Stimulated activated CD8-positive, alpha-beta memory T cell treated with anti-CD3 and anti-CD28 coated beads, Interleukin-15, amount 100 ng/mL, for 48 hours (primary cell): ENCODE measurements at places on chromosomes 4 and X.

DNA sequence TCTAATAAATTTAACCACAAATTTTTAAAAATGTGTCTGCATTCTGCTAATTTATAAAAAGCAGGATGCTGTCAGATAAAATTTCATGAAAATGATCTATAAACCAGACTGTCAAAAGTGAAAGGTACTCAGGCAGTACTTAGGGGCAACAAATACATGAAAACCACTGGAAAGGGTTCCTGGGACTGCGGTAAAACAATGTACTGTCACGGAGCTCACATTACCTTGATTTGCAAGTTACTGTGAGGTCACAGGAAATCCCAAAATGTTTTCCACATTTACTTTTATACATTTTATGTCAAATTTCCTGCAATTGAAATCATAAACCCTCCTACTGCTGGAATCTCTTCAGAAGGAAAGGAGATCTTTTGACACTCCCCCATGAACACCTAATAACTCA lies 45.3 kb downstream of the SHISA3 start:
- no peak for DNase-seq

- no peak for DNase-seq
Measured at GRCh38 chr4:151263455-151263854, 13.5 kb upstream of the PRSS48 start.

DNA sequence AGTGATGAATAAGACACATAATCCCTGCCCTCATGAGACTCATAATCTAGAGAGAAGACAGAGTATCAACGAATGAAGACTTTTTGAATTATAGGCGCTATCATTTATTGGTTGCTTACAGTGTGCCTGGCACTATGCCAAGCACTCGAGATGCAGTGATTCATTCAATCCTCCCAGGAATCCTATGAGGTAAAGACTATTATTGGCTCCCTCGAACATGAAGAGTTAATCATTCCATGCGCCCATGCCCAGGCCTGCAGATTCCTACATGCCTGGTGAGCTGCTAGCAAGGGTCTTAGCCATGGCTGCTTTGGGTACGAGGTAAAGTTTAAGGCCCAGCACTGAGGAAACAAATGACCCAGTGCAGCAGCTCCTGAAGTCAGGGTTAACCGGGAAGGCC lies 47.0 kb downstream of the TEX13B start:
- no peak for DNase-seq

GRCh38 chrX:38896724-38897298 lies 95.6 kb downstream of the MID1IP1 start:
- DNase-seq: no peak

DNA sequence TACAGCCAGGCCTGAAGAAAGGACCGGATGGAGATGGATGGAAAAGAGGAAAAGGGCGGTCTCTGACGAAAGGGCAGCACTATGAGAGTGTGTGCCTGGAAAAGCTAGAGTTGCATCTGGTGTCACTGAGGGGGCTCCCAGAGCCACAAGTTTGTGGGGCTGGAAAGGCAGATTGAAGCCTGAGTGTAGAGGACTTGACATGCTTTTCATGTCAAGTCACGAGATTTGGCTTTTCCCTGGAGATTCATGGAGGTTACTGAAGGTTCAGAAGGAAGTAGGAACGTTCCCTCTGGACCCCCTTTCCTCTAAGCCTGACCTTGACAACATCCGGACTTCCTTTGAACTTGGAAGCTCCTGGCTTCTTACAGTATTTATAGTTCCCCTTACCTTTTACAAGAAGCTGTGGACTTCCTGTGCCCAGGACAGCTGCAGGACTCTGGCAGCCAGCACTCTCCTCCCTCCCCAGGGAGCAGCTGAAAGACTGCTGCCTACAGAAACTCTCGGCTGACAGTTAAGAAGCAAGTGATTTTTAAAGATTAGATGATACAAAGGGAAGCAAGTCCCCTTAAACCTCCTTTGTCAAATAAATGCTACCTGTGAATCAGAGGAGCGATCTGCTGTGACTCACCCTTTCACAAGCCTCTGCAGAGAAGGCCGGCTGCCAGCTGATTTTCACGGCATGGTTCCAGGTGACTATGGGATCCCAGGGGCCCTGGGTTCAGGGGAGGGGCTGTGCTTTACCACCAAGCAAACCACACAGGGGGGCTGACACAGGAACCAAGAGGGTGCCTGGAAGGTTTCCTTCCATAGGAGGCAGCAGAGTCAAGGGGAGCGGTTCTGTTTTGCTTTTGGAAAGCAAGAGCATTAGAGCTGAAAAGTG lies 72.9 kb upstream of the STIM2 start:
- peak; percentile 34 for DNase-seq

DNA sequence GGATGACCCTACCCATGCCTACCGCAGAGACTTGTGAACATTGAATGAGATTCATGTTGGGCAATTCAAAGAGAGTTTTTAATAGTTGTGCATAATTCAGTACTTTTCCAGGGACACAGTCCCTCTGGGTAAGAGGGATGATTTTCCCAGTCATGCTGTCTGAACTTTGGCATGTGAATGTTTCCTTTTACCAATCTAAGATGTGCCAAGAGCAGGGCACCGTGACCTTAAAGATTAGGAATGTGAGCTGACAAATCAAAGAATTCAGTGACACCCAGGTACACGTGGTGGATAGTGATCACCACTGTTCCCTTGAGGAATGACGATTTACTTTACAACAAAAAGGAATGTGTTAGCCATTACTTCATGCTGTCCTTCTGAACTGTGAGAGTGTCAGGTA lies 515.6 kb downstream of the PPARGC1A start:
- DNase-seq: no peak

DNA sequence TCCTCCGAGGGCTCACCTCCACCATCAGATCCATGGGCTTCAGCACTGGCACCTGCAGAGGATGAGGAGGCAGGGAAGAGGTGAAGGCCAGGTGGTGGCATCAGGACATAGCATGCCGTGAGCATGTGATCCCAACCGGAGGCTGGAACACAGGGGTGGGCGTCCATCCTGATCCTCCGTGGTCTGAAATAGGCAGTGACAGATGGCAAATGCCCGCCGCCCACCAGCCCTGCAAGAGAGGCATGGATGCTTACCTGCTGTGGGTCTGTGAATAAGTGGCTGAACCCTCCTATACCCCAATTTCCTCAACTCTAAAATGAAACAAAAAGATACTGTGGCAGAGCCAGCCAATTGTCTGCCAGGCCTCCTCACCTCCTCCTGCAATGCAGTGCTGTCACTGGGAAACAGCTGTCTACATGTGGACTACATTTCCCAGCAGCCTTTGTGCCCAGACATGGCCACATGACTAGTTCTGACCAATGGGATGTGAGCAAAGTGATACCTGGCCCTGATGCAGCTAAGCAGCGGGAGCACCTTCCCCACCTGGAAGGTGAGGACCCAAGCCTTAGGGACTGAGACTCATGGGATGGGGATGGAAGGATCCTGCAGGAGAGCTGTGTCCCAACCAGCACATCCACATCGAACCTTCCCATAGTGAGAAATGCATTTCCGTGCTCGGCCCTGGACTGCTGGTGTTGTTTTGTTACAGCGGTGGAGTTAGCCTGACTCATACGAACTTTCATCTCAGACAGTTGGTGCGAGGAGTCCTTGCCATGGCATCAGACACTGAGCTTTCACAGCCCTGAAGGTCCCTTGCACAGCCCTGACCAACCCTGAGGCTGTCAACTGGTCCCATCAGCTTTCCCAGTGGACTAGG lies 99.5 kb downstream of the PPP2R2C start:
- DNase-seq: no peak

DNA sequence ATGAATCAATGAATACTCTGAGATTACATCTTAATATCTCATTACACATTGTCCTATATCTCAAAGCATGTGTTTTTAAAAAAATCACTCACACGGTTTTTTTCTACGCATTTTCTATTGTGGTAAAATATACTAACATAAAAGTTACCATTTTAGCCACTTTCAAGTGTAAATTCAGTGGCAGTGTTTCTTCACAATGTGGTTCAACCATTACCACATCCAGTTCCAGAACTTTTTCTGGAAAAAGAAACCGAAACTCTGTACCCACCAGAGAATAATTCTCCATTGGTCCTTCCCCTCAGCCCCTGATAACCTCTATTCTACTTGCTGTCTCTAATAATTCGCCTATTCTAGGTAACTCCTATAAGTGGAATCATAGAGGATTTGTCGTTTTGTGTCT lies 35.3 kb upstream of the ACSL1 start:
- no peak for DNase-seq

GRCh38 chr4:118265312-118266144 lies 87.3 kb downstream of the PRSS12 start:
- DNase-seq: peak; percentile 15

DNA sequence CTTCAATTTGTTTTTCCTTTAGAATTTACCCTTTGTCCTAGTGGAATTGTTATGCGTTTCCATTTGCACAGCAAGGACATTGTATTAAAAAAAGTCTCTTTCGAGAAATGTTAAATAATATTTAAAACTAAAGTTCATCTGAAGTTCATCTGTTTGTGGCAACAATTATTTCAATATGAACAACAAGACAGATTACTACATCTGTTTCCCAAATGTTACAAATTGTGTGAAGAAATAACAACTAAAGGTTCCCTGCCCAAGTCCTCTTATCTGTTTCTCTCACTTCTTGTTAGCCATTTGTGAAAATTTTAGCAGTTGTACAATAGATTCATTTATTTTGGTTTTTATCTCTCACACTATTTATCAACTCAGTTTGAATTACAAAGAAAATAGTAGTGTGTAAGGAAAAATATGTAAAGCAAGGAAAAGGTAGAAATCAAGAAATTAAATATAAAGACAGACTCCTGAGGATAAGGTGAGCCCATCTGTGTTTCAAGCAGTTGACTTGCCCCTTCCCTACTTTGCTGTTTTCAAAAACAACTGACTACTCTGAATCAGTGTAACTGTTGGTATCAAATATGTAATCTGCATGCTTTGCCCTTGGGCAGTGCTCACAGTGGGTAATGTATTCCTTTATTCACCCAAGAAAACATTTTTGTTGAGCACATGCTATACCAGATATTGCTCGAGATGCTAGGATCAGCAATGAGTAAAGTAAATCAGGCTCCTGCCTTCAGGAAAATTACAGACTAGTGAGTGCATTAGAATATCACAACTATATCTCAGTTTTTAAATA lies 118.9 kb upstream of the PCDH7 start:
- no peak for DNase-seq

- no peak for DNase-seq
Measured at GRCh38 chr4:43471950-43472349, 579.4 kb downstream of the GRXCR1 start.

DNA sequence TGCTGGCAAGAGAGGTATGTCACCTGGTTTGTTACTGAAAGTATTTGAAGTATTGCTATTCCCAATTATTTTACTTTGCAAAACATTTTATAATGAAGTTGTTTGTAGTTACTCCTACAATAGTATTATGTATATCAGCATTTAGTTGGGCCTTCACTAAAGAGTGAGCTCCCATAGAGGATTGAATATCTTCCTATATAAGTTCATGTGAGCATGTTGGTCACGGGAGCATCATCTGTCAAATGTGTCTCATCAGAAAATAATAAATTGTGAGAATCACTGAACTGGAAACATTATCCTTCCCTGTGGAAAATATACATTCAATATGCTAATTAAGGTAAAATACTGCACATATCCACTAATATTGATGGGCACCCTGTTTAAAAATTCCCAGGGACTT lies 360.1 kb upstream of the ADGRL3 start:
- DNase-seq: no peak

GRCh38 chr4:14767142-14767541 lies 235.1 kb upstream of the CPEB2 start:
- DNase-seq: no peak

GRCh38 chrX:95382799-95383198 lies 1301.8 kb upstream of the DIAPH2 start:
- DNase-seq: no peak

DNA sequence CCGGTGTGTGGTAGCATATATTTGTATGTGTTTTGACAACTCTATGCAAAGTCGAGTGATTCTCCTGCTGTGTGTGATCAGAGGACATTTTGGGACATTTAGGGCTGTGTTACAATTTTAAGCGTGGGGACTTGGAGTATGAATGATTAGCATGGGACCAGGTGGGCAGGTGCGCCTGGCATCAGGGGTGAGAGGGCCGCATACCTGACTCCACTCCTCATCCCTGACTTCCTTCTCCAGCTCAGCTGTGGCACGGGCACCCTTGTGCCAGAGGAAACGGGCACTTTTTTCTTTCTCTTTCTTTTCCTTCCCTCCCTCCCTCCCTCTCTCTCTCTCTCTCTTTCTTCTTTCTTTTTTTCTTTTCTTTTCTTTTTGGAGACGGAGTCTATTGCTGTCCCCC lies 15.7 kb upstream of the PLCXD1 start:
- DNase-seq: no peak
